ENCODE measurements at places on chromosomes 5 and 9.

- no peak for DNase-seq
Observed at GRCh38 chr5:135465391-135466122, 13.4 kb upstream of the TIFAB start.

- no peak for DNase-seq
Observed at GRCh38 chr9:22537721-22538120, 91.1 kb downstream of the DMRTA1 start.

GRCh38 chr5:58224221-58224620, 235.7 kb downstream of the PLK2 start:
- DNase-seq: no peak

DNA sequence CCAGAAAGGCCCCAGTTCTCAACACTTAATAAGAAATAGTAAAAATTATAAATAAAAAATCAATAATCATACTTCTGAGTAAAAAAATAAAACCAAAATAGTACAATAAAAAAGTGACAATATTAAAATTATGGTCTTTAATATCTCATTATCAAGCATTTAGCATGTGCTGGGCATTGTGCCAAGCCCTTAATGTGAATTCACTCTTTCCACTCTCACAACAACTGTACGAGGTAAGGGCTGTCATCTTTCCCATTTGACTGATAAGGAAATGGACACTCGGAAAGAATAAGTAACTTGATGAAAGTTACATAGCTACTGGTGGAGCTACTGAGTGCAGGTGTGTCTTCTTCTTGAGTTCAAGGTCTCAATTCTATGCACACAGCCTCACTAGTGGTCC, 43.6 kb downstream of the SEC61B start:
- DNase-seq: no peak

- no peak for DNase-seq
Observed at GRCh38 chr5:172999974-173000373, 16.4 kb downstream of the ATP6V0E1 start.

- peak; percentile 57 for DNase-seq
Observed at GRCh38 chr9:82560457-82560904, 502.5 kb downstream of the RASEF start.

DNA sequence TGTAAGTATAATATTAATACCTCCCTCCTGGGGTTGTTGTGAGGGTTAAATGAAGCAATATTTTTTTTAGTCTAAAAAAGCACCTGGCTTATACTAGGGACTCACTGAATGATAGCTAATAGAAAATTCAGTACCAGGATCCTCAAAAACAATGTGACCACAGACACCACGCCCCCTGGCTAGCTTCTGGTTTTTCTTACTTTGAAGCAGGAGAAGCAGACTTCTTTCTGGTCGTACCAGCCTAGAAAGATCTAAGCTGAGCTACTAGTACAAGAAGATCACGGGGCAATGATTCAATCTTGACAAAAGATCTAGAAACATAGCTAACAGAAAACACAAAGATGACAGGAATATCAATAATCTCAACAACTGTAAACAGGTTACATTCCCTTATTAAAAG, 218.5 kb upstream of the SLC30A5 start:
- DNase-seq: no peak

GRCh38 chr5:146669656-146670055, 153.7 kb upstream of the GPR151 start:
- no peak for DNase-seq

DNA sequence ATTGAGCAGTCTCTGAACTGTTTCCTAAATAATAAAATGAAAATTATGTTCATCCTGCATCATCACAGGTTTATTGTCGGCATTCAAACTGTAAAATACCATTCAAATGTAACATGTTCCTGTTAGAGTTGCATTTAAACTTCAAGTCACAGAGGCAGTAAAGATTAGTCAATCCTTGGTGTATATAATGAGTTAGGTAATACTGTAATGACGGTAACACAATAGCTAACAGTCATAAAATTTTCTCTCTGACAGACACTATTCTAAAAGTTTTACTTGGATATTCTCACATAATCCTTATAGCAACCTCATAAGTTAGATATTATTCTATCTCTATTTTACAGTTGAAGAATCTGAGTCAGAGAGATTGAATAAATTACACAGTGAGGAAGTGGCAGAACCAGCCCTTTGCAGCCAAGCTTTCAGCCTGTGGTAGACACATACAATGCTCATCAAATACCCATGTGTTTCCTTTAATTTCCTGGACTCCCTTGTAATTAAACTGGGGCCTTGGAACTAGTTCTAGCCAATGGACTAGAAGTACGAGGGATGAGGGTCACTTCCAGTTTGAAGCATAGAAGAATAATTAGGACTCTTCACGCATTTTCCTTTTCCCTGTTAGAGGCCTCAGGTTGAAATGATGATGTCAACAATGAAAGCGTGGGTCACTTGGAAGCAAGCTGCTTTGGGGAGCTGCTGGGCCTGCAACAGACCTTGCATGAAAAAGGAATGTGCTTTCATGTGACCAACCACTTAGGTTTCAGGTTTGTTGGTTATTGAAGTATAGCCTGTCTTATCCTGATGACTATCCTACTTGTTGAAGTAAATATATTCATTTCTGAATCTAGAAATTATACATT, 12.3 kb upstream of the CAST start:
- DNase-seq: no peak

GRCh38 chr9:113930390-113930783, 54.3 kb downstream of the ZNF618 start:
- no peak for DNase-seq

- no peak for DNase-seq
Observed at GRCh38 chr9:76044266-76044819, 153.9 kb downstream of the PCSK5 start.

- DNase-seq: no peak
Observed at GRCh38 chr9:135379540-135380267, 99.9 kb upstream of the PPP1R26 start.

GRCh38 chr5:83101514-83101913, 24.2 kb downstream of the XRCC4 start:
- DNase-seq: no peak

- DNase-seq: no peak
Observed at GRCh38 chr5:163306421-163306820, 131.0 kb upstream of the CCNG1 start.

- no peak for DNase-seq
Observed at GRCh38 chr9:126682928-126683697, 69.4 kb downstream of the LMX1B start.

DNA sequence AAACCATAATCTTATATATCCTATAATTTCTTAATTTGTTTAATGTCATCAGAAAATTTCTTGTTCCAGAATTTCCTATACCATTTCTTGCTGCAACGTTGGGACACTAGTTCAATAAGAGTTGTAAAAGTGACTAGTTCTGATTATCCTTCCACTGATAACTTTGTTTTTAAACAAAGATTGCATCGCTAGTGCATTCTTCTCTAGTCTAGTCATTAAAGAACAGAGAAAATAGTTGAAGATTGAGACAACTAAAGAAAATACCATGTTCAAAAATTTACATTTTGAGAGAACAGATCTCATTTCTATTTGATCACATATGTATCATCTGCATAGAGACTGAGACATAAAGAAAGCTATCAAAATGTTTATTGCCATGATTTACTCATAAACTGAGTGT, 1888.2 kb downstream of the EFNA5 start:
- DNase-seq: no peak

GRCh38 chr9:8332331-8332650, 532.7 kb upstream of the DMAC1 start:
- no peak for DNase-seq

GRCh38 chr9:126303488-126303887, 23.1 kb upstream of the MVB12B start:
- no peak for DNase-seq

DNA sequence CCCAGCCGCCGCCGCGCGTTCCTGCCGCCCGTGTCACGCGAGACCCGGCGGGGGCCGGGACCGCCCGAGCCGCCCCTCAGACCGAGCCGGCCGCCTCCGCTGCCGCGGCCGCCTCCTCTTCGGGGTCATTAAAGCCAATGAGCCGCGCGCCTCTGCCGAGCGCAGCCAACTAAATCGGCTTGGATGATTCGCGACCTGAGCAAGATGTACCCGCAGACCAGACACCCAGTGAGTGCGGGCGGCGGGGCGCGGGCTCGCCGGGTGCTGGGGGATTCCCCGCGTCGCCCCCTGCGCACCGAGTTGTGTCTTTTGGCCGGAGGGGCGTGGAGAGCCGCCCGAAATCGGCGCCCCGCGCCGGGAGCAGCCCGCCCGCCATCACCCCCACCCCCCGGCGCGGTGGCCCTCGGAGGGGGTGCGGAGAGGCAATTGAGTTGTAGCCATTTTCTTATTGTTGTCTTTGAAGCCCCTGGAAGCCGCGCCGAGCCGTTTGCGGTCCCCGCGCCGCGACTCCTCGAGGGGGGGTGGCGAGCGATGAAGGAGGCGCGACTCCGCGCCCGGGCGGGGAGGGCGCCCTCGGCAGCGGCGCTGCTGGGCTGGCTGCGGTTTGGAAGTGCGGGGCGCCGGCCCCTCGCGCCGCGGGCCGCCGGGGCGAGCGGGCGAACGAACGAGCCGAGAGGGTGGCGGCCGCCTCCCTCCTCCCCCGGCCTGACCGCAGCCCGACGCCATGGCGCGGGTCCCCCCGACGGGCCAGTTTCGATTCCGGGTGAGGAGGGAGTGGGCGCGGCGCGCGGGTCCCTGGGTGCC, 1.0 kb downstream of the TLE4 start:
- DNase-seq: peak; percentile 1

DNA sequence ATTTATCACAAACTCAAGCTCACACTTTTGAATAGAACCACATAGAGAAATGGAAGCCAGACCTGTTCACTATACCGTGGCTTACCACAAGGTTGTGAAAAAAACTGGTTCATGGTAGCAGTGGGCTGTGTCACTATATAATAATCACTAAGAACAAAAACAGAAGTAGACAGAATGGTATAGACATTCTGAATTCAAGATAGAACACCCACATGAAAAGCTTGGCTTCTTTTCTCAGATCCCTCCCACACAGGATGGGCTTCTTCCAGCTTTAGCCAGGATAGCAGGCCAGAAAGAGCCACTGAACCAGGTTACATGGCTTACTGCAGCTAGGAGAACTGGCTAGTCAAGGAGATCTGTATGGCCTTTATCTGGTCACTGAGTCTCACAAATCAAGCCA, 6.1 kb upstream of the NRG2 start:
- no peak for DNase-seq

DNA sequence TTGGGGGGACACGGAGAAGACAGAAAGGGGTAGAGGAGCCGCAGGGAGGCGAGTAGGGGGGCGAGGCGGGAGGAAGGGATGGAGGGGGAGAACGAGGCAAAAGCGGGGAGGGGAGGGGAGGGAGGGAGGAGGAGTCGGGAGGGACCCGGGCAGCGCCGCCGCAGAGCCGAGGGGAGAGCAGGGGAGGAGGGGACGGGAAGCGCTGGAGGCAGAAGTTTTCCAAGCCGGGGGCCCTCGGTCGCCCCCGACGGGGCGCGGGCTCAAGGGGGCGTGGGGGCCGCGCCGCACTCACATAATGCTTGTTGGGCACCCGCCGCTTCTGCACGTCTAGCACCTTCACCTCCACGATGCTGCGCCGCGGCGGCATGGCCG, 353 bp downstream of the SH3PXD2B start:
- DNase-seq: no peak

- DNase-seq: no peak
Observed at GRCh38 chr5:123454259-123454911, 31.2 kb upstream of the CEP120 start.

- peak; percentile 39 for DNase-seq
Observed at GRCh38 chr9:136693490-136694162, 6.4 kb upstream of the AGPAT2 start.

GRCh38 chr9:37453827-37454226, 11.4 kb downstream of the ZBTB5 start:
- peak; percentile 13 for DNase-seq

DNA sequence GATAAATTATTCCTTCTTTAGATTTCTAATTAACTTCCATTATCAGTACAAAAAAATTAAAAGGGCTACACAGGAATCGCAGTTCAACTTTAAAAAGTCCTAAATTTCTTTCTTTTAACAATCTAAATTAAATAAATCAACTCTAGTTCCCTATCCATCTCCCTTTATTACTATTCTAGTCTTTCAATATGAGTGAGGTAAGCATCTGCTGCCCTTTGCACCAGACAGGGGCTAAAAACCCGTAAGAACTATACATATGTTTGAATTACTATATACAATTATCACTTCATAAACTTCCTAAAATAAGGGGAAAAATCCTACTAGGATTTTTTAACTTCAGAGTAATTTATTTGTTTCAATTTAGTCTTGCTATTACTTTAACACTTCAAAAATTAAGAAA, 145.6 kb downstream of the SSBP2 start:
- DNase-seq: no peak
